ENCODE measurements at places on chromosomes 4 and X.

DNA sequence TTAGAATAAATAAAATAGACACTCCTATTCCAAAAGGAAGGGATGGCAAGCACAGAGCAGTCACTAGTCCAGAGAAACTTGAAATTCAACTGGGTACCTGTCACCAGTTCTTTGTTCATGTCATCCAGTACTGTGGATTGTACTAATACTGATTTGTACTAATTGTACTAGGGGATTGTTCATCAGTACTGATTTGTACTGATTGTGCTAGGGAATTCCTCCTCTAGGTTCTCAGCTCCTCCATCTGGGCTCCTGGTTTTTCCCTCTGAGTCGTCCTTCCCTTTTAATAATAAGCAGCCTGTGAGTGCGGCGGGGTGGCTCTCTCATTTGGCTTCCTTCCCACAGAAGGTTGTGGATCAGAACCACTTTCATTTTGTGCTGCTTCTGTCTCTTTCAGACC lies 31.0 kb upstream of the SOD3 start:
- DNase-seq: no peak

- no peak for DNase-seq
Observed at GRCh38 chr4:75880278-75880677, 22.0 kb downstream of the PPEF2 start.

GRCh38 chr4:102452854-102453253 lies 48.3 kb upstream of the NFKB1 start:
- no peak for DNase-seq

GRCh38 chr4:70614184-70614555 lies 14.4 kb upstream of the ENAM start:
- no peak for DNase-seq

DNA sequence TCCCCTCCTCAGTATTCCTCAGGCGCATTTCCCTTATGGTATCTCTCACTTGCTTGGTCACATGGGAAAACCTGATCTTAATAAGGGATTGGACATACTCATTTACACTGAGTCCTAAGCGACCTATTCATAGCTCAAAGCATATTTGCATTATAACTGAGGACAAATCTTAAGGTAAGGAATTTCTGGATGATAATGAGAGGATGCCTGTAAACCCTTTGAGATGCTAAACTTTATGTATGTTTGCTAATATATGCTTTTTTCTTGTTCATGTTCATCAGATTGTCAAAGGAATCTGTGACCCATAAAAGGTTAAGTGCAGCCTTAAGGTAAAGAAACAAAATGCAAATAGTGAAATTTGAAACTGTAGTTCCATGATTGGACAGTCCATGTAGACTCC lies 53.8 kb upstream of the TRPC5OS start:
- no peak for DNase-seq

GRCh38 chr4:153988492-153989363 lies 199.8 kb upstream of the SFRP2 start:
- no peak for DNase-seq

DNA sequence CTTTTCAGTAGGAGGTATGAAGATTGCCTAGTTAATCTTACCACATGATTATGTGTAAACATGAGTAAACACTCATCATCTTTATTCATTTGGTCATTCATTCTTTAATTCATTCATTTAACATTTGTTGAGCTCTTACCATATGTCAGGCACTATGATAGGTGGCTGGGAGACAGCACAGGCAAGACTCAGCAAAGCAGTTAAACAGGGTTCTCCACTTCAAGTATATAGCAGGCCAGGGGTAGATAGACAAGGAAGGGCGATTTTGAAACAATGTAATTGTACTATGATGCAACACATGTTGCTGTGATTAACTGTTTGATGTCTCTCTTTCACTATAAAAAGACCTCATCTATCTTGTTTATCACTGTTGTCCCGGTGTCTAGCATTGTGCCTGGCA lies 84.3 kb upstream of the GPR101 start:
- no peak for DNase-seq

All from stimulated activated CD4-positive, alpha-beta T cell treated with anti-CD3 and anti-CD28 coated beads, Interleukin-1b, Interleukin-23, amount 100 ng/mL, for 1 hour (primary cell).